Right kidney (tissue), 9 donors: ENCODE measurements at places on chromosomes 4 and X.

DNA sequence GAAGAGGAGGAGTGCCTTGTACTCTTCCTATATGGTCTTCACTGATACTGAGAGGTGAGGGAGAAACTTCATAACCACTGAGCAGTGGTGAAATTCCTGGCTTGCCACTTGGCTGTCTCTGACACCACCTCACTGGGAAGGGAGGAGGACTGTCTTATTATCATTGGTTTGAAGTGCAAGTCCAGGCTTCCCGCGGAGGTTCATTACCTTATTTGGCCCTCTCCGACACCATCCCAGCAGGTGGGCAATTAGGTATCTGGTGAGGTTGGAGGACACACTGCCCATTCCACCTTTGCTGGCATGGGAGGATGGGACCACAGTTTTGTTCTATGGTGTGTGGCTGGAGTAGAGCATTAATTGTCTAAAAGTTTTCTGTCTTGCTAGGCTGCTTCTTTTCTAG is 206.1 kb downstream of the LHFPL1 start:
- DNase-seq: no peak

- no peak for DNase-seq
Measured at GRCh38 chrX:104641176-104641575, 75.2 kb downstream of the IL1RAPL2 start.

- peak; percentile 1 for DNase-seq
Measured at GRCh38 chrX:30224536-30224935, 5.9 kb upstream of the MAGEB3 start.

DNA sequence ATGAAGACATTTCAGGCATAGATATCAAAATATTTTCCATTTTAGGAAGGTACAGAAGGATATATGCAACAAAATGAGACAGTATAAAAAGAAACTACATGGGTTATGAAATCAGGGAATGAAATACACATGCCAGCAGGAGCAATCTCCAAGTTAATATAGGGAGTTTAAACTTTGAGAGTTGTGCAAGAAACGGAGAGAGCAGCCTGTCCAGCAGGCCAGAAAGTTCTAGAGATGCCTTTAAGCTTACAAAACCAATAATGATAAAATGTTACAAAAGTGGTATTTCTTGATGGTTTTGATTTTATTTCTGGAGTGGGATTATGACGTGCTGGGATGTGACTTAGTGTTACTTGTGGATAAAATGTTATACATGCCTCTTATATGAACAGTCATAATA is 2047.9 kb downstream of the ARAP2 start:
- DNase-seq: no peak
